SK-N-MC (cell line): ENCODE measurements at places on chromosomes 7 and 10.

DNA sequence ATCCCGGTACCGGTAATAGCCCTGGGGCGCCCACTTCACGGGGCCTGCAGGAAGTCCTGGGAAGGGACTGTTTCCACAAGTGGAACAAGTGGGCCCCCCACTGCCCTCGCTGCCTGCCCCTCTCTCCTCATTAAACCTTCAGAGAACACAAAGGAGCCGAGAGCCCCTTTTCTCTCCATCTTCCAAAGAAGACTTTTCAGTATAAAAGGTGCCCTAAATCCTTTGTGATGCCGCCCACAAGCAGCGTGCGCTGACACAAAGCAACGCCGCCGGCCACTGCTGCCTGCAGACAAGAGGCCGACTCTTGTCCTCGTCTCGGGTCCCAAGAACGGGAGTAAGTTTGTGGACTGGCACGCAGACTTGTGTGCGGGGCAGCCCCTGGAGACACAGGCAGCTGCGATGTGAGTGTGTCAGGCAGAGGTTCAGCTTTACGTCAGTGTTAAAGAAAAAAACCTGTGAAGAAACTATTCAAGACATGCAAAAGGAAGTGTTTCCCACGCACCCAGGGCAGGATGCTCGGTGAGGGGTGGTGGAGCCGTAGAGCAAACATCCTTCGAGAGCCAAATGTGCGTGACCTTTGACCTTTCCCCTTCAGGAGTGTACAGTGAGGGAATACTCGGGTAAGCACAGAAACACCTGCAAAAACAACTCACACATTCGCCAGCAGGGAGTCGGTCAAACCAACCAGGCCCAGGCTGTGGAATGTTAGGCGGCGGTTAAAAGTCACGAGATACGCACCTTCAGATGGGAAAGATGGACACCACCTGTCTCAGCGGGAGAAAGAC, 118.2 kb downstream of the VIPR2 start:
- no peak for DNase-seq

DNA sequence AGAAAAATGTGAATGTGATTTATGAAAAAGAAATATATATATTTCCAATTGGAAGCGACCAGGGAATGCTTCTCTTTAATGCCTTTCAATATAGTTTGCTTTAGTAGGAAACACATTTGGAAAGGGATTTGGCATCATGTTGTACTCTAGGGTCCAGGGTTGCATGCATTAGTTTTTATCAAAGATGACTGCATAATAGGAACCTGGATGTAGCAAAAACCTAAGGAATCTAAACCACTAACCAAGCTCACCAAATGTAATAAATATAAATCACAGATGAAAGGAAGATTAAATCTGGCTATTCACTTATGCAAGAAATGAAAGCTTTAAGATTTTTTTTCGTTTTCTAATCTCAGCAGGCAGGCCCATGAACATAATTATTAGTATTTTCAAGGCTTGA, 120.0 kb downstream of the ATXN7L1 start:
- DNase-seq = no peak

DNA sequence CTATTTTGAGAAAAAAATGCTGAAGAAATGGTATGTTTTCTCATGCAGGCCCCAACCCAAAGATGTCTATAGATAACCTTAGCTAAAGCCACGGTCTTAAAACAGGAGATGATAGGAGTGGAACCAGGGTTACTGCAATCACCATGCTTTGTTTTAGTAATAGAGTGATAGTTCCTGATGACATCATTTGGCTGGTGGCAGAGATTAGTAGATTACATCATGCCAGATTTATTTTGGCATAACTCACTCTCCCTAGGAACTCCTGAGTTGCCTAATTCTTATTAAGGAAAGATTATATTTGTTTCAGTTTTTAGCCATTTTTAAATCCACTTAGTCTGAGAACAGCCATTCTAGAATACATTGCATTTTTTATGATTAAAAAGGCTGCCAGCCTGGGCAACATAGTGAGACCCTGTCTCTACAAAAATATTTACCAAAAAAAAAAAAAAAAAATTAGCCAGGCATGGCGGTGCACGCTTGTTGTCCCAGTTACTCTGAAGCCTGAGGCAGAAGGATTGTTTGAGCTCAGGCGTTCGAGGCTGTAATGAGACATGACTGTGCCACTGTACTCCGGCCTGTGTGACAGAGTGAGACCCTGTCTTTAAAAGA, 17.8 kb downstream of the ENO4 start:
- DNase-seq = no peak

DNA sequence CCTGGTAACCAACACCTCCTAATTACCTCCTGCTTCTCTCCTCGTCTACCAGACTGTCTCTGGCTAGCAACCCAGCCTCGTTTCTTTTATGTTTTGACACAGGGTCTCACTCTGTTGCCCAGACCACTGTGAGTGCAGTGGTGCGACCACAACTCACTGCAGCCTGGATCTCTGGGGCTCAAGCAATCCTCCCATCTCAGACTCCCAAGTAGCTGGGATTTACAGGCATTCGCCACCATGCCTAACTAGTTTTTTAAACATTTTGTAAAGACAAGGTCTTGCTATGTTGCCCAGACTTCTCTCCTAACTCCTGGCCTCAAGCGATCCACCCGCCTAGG, 10.2 kb downstream of the TNRC18 start:
- DNase-seq = no peak

DNA sequence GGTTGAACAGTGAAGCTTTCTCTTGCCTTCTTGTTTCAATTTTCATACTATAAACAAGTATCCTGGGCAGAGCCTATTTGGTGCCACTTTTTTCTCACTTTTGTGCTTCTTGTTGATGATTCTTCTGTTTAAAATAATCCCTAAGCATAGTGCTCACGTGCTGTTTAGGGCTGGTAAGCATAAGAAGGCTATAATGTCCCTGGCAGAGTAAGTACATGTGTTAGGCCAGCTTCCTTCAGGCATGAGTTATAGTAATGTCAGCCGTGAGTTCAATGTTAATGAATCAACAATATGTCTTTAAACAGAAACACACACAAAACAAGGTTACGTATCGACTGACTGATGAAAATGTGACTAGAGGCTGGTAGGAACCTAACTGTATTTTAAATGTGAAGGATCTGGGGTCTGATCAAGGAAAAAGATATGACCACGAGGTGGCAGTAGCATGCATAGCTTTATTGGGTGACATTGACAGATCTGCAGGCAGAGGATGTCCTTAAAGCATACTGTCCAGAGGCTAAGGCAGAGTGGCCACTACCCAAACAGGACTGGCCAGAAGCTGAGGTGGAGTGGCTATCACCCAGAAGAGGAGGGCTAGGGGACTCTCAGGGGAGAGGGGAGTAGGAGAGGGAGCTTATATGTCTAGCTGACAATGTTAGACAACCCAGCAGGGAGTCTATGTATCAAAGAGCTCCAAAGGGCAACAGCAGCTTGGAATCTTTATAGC, 113.7 kb downstream of the BRAF start:
- DNase-seq = peak; percentile 48
